ENCODE measurements at places on chromosomes 11 and 22. TPM values are rescaled to one million over a fixed set of nuclear protein-coding genes. Genes with fewer than 3 reads are reported as not detected.

CATSPER1 gene
- total RNA-seq, result not detected

GRCh38 chr11:118888398-118888797 is 4.7 kb downstream of the CXCR5 start:
- H3K4me3 ChIP-seq, result no peak overlapping the region
- peaks cover 35% of the 10 kb centered on the region for H3K4me1 ChIP-seq
- no peaks in the 10 kb centered on the region for H3K36me3 ChIP-seq
- DNase-seq, result no peak
- peak overlapping the region; percentile 69 for H3K27ac ChIP-seq

- H3K4me3 ChIP-seq, result no peak overlapping the region
- no peaks in the 10 kb centered on the region for H3K36me3 ChIP-seq
Observed at GRCh38 chr11:57641011-57641807, 8.5 kb downstream of the YPEL4 start.

OR4D11 gene
- total RNA-seq, result not detected

DNA sequence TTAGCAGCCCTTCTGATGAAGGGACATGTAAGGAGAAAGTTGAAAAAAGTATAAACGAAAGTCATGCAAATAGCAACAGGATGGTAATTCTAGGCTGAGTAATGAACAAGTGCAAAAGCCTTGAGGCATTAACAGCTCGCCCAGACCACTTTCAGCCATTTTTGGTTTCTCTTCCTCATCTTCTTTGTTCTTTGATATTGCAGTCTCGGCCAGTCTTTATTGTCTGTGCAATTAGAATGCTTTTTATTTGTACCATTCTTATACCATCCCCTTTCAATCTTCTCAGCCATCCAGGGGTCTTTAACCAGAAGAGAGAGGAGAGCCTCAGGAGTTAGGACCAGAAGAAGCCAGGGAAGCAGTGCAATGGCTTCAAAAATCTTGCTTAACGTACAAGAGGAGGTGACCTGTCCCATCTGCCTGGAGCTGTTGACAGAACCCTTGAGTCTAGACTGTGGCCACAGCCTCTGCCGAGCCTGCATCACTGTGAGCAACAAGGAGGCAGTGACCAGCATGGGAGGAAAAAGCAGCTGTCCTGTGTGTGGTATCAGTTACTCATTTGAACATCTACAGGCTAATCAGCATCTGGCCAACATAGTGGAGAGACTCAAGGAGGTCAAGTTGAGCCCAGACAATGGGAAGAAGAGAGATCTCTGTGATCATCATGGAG is 7.3 kb downstream of the TRIM34 start:
- no peak overlapping the region for H3K27ac ChIP-seq
- H3K36me3 ChIP-seq, result no peaks in the 10 kb centered on the region
- no peaks in the 10 kb centered on the region for H3K4me1 ChIP-seq
- no peaks in the 10 kb centered on the region for H3K27me3 ChIP-seq
- DNase-seq, result no peak

DNA sequence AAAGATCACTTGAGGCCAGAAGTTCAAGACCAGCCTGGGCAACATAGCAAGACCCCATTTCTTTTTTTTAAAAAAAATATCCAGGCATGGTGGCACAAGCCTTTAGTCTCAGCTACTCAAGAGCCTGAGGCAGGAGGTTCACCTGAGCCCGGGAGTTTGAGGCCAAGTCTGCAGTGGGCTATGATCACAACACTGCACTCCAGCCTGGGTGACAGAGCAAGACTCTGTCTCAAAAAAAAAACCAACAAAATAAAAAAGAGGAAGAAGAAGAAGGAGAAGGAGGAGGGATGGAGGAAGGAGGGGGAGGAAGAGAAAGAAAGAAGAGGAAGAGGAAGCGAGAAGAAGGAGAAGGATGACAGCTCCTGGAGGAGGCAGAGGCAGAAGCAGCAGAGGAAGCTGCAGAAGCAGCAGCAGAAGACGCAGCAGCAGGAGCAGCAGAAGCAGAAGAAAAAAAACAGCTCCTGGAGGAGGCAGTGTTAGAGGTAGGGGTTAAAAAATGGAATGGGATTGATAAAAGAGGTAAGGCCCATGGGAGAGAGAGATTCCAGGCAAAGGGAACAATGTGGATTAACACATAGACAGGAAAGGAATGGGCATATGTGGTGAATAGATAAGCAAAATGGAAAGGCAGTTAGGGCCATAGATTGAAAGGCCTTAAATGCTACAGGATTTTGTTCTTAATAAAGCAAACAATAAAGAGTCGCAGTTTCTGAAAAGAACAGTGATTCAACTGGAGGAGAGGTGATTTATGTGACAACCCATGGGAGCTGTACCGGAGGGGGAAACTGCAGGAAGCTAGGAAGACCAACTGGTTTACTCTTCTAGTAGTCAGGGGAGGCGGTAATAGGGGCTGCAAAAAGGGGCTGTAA is 10.9 kb downstream of the PRCP start:
- H3K4me3 ChIP-seq, result no peak overlapping the region
- H3K4me1 ChIP-seq, result peaks cover 28% of the 10 kb centered on the region
- no peaks in the 10 kb centered on the region for H3K27me3 ChIP-seq
- no peak overlapping the region for H3K27ac ChIP-seq
- DNase-seq, result no peak

CDC42EP1 gene
- 20.7 TPM for total RNA-seq

DNA sequence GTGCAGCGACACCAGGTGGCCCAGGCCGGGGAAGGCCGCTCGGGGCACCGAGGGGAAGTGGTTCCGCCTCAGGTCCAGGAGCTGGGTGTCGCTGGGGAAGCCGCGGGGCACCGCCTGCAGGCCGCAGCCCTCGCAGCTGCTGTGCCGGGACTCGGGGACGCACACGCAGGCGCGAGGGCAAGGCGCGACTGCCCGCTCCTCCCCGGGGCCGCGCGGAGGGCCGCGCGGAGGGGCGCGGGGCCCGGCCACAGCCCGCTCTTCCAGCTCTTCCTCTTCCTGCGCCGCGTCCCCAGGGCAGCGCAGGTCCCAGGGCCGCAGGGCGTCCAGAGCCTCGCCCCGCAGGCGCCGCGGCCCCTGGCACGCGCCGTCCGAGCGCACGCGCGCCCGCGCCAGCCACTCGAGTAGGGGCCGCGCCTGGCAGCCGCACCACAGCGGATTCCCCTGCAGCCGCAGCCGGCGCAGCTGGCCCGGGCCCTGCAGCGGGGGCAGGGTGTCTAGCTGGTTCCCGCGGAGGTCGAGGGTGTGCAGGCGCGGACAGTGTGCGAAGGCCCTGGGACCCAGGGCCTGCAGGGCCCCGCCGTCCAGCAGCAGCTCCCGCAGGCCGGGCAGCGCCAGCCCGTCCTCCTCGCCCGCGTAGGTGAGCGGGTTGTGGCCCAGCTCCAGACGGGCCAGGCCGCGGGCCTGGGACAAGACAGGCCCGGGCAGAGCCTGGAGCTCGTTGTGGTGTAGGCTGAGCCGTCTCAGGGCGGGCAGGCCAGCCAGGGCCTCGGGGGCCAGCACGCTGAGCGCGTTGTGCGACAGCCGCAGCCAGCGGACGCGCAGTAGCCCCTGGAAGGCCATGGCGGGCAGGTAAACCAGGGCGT is 2.8 kb downstream of the CHADL start:
- H3K27ac ChIP-seq, result peak overlapping the region; percentile 50
- no peaks in the 10 kb centered on the region for H3K27me3 ChIP-seq
- no peaks in the 10 kb centered on the region for H3K36me3 ChIP-seq
- peak overlapping the region; percentile 57 for H3K4me3 ChIP-seq

GRCh38 chr11:60230681-60231080 is 12.3 kb downstream of the MS4A4E start:
- no peak overlapping the region for H3K27ac ChIP-seq
- no peaks in the 10 kb centered on the region for H3K4me1 ChIP-seq
- no peaks in the 10 kb centered on the region for H3K36me3 ChIP-seq
- no peak for DNase-seq
- no peak overlapping the region for H3K4me3 ChIP-seq

DNA sequence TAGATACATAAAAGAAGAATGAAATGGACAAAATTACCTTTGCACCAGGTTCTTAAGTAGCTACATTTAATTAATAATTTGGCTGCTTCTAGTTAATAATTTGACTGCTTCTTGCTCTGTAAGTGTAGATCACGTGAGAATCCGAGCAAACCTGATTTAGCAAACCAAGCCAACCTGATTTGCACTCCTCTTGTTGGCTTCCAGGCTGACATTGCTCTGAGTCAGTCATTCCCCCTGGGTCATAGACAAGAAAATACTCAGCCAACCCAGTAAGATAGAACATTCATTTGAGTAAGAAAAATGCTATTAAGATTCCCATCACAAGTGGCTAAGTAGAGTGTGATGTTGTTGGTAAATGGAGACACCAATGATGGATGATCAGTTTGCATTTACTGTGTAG is 304.1 kb downstream of the C11orf87 start:
- H3K27me3 ChIP-seq, result no peaks in the 10 kb centered on the region
- H3K36me3 ChIP-seq, result no peaks in the 10 kb centered on the region
- H3K4me1 ChIP-seq, result no peaks in the 10 kb centered on the region

DNA sequence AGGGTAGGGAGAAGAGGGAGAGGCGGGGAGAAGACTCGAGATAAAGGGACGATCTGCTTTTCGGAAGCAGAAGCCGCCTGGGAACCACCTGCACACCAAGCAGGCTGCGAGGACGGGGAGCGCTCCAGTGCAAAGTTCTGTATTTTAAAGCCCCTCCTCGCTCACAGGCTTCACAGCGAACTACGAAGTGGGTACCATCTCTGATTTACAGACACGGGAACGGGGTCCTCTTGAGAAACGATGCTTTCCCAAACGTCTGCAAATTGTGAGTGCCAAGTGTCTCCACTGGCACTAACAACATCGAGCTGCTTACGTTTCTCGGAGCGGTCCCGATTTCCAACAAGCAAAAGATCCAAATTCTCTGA is 700 bp upstream of the STX3 start:
- no peak for DNase-seq
- H3K36me3 ChIP-seq, result no peaks in the 10 kb centered on the region
- peak overlapping the region; percentile 98 for H3K27ac ChIP-seq
- H3K4me3 ChIP-seq, result peak overlapping the region; percentile 90
- H3K4me1 ChIP-seq, result peaks cover 19% of the 10 kb centered on the region
- H3K27me3 ChIP-seq, result no peaks in the 10 kb centered on the region

SLC37A2 gene
- total RNA-seq, result 2.0 TPM

DNA sequence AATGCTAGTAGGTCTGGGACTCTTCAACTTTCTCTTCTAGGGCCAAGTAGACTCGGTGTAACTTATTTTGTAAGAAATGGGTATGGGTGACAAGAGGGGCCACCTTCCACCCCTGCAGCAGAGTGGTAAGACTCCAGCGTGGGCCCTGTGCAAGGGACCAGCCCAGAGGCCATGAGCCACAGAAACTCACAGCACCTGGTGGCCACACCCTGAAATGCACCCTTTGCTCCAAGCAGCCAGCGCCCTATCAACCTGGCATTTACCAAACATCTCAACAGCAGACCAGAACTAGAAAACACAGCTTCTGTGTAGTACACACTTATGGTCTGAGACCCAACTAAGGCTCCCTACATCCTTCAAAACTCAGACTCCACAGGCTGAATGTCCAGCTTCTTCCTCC is 5.7 kb downstream of the CDCA5 start:
- no peaks in the 10 kb centered on the region for H3K36me3 ChIP-seq
- peaks cover 2% of the 10 kb centered on the region for H3K4me1 ChIP-seq
- no peak for DNase-seq
- no peak overlapping the region for H3K27ac ChIP-seq

GRCh38 chr11:124605719-124606118 is 5.5 kb upstream of the PANX3 start:
- no peak for DNase-seq
- no peak overlapping the region for H3K4me3 ChIP-seq
- no peaks in the 10 kb centered on the region for H3K4me1 ChIP-seq
- no peaks in the 10 kb centered on the region for H3K36me3 ChIP-seq
- no peak overlapping the region for H3K27ac ChIP-seq

DNA sequence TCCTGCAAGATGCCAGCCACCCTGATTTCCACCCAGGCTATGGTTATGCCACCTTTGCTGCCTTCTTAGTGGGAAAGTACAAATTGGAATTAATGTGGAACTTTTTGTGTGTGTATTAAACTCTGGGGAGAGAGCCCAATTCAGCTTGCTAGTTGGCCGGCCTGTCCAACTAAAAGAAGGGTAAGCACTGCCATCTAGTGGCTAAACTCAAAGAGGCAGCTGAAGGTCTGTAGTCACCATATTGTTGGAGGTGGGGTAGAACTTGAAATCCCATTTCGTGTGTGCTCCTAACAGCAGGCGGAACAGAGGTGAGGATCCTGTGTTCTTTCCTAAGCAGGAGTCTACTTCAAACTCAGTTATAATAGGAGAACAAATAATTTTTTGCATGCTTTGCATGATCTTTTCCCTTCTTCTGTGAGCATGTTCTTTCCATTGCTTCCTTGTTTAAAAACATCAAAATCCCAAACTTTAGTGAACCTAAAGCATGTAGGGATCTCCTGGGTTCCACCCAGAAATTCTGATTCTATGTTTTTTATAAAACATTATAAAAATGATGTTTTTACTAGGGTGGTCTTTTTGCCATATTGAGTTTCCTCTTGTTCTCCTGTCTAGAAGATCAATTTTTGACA is 138.8 kb upstream of the SORL1-AS1 start:
- H3K27ac ChIP-seq, result no peak overlapping the region
- peak; percentile 75 for DNase-seq
- no peaks in the 10 kb centered on the region for H3K4me1 ChIP-seq

Measured in right atrium auricular region (tissue), 2 donors.